Stomach (tissue), 19 donors: ENCODE measurements at places on chromosomes 7 and 10. TPM values are rescaled to one million over a fixed set of nuclear protein-coding genes. Genes with fewer than 3 reads are reported as not detected.

DNA sequence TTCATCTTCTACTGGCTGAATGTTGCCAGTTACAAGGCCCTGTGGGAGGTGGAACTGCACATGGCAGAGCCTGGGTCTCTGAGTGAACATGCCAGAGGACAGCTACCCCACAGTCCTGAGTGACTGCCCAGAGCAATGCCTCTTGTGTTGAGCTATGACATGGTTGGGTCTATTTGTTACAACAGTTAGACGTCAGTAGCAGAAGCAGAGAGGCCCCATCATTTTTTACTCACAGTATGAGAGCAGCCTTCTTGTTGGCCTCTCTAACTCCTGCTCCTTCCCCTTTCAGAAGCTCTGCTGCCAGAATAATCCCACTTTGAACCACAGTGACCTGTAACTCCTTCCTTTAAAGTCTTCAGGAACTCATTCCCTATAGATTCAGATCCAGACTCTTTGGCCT, 30.8 kb upstream of the NRP1 start:
- H3K27me3 ChIP-seq = no peaks in the 10 kb centered on the region
- DNase-seq = no peak
- no peak overlapping the region for H3K27ac ChIP-seq
- H3K4me1 ChIP-seq = no peaks in the 10 kb centered on the region
- no peak overlapping the region for H3K4me3 ChIP-seq
- no peaks in the 10 kb centered on the region for H3K36me3 ChIP-seq

GRCh38 chr10:77859200-77859864, 67.2 kb downstream of the DLG5 start:
- no peak for DNase-seq
- no peaks in the 10 kb centered on the region for H3K27me3 ChIP-seq
- H3K36me3 ChIP-seq = peaks cover 27% of the 10 kb centered on the region
- H3K27ac ChIP-seq = no peak overlapping the region

DNA sequence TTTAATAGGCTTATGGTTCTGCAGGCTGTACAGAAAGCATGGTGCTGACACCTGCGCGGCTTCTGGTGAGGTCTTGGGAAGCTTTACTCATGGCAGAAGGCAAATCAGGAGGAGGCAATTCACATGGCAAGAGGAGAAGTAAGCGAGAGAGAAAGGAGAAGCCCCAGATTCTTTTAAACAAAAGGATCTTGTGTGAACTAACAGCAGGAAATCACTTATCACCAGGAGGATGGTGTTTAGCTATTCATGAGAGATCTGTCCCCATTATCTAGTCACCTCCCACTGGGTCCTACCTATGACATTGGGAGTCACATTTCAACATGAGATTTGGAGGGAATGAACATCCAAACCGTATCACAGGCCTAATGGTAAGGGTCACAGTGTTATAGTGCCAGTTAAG, 678.0 kb upstream of the KCND2 start:
- H3K36me3 ChIP-seq = no peaks in the 10 kb centered on the region
- no peak for DNase-seq
- no peak overlapping the region for H3K4me3 ChIP-seq
- no peaks in the 10 kb centered on the region for H3K4me1 ChIP-seq
- H3K27me3 ChIP-seq = no peaks in the 10 kb centered on the region

Gene KNDC1
- 1.0 TPM for total RNA-seq

DNA sequence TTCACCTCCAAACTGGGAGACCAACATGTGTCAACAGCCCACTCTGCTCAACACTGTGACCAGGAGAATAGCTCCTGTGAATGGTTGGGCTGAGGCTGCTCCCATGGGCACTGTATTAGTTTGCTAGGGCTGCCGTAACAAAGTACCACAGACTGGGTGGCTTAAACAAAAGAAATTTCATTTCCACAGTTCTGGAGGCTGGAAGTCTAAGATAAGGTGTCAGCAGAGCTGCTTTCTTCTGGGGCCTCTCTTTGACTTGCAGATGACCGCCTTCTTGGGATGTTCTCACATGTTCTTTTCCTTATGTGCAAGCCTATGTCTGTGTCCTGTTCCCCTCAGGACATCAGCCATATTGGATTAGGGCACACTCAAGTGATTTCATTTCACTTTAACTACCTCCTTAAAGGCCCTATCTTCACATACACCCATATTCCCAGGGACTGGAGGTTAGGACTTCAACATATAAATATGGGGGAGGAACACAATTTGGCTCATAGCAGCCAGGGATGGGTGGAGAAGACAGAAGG, 90.3 kb downstream of the CPED1 start:
- DNase-seq = no peak
- H3K27me3 ChIP-seq = no peaks in the 10 kb centered on the region
- peaks cover 18% of the 10 kb centered on the region for H3K4me1 ChIP-seq
- no peak overlapping the region for H3K27ac ChIP-seq
- no peaks in the 10 kb centered on the region for H3K36me3 ChIP-seq

DNA sequence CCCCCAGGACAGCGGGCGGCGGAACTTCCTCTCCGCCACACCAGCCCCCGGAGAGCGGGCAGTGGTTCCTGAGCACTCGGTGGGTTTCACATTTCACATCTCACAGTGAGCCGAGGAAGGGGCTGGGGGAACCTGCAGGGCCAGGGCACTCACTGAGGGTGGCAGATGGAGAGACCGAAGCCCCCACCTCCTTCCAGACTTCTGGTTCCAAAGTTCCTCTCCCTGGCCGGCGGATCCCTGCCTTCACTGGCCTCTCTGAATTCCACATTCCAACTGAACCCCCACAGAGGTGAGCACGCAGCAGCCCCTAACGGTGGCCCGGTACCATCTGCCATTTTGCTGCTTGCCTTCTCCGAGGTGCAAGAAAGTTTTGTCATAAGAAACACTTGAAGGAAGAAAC, 461.0 kb downstream of the PTPRN2 start:
- no peak overlapping the region for H3K4me3 ChIP-seq
- no peak for DNase-seq
- no peaks in the 10 kb centered on the region for H3K27me3 ChIP-seq
- H3K27ac ChIP-seq = no peak overlapping the region
- H3K4me1 ChIP-seq = no peaks in the 10 kb centered on the region
- no peaks in the 10 kb centered on the region for H3K36me3 ChIP-seq

GRCh38 chr7:139758388-139758787, 19.4 kb downstream of the HIPK2 start:
- H3K4me1 ChIP-seq = peaks cover 83% of the 10 kb centered on the region
- H3K4me3 ChIP-seq = no peak overlapping the region
- no peaks in the 10 kb centered on the region for H3K27me3 ChIP-seq
- no peak for DNase-seq
- no peaks in the 10 kb centered on the region for H3K36me3 ChIP-seq
- no peak overlapping the region for H3K27ac ChIP-seq

DNA sequence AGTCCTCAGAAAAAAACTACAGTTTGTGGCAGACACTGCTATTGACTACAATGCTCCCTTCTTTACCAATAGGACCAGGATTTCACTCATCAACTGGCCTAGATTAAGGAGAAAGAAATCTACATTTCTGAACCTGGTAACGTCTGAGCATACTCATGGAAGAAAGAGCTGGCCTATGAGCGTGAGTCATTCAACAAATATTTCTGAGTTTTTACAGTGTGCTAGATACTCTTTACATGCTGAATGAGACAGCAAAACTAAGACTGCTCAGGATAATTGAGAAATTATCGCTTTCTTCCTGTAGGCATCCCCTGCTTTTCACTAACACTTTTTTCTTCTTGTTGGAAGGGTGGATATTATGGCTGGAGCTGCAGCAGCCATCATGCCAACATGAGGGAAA, 609.7 kb downstream of the TNS3 start:
- H3K27ac ChIP-seq = no peak overlapping the region
- H3K36me3 ChIP-seq = no peaks in the 10 kb centered on the region
- no peaks in the 10 kb centered on the region for H3K27me3 ChIP-seq
- no peak for DNase-seq
- H3K4me1 ChIP-seq = no peaks in the 10 kb centered on the region

GRCh38 chr7:39271402-39271801, 293.7 kb downstream of the POU6F2 start:
- H3K4me3 ChIP-seq = no peak overlapping the region
- H3K27ac ChIP-seq = no peak overlapping the region
- DNase-seq = peak; percentile 70
- no peaks in the 10 kb centered on the region for H3K4me1 ChIP-seq
- no peaks in the 10 kb centered on the region for H3K36me3 ChIP-seq

- no peaks in the 10 kb centered on the region for H3K27me3 ChIP-seq
- H3K4me3 ChIP-seq = peak overlapping the region; percentile 68
- H3K36me3 ChIP-seq = peaks cover 15% of the 10 kb centered on the region
These were observed 552 bp downstream of the SLC25A16 start for GRCh38 chr10:68526634-68527307.

- no peak overlapping the region for H3K4me3 ChIP-seq
- no peak for DNase-seq
- no peaks in the 10 kb centered on the region for H3K27me3 ChIP-seq
- H3K27ac ChIP-seq = no peak overlapping the region
- H3K4me1 ChIP-seq = no peaks in the 10 kb centered on the region
These were observed 444.2 kb upstream of the C7orf33 start for GRCh38 chr7:148146346-148146745.

GRCh38 chr10:70991140-70992124, 103.1 kb upstream of the PCBD1 start:
- no peak overlapping the region for H3K4me3 ChIP-seq
- peaks cover 7% of the 10 kb centered on the region for H3K27me3 ChIP-seq
- DNase-seq = no peak
- no peaks in the 10 kb centered on the region for H3K4me1 ChIP-seq
- no peak overlapping the region for H3K27ac ChIP-seq
- no peaks in the 10 kb centered on the region for H3K36me3 ChIP-seq

Gene PIK3CG
- 1.7 TPM for total RNA-seq

Gene ATP5F1C
- total RNA-seq = 199 TPM

- no peak for DNase-seq
- no peaks in the 10 kb centered on the region for H3K27me3 ChIP-seq
- H3K4me1 ChIP-seq = peaks cover 18% of the 10 kb centered on the region
These were observed 6.9 kb downstream of the LRMDA start for GRCh38 chr10:75438275-75438674.

Gene ZSCAN25
- total RNA-seq = 10.7 TPM

Gene SYT15B
- 0.73 TPM for total RNA-seq

Gene AKR1D1
- not detected for total RNA-seq

GRCh38 chr7:46432708-46433107, 511.6 kb upstream of the IGFBP3 start:
- no peaks in the 10 kb centered on the region for H3K4me1 ChIP-seq
- no peak for DNase-seq
- H3K4me3 ChIP-seq = no peak overlapping the region
- no peaks in the 10 kb centered on the region for H3K36me3 ChIP-seq
- no peaks in the 10 kb centered on the region for H3K27me3 ChIP-seq
- H3K27ac ChIP-seq = no peak overlapping the region

GRCh38 chr10:71161425-71161824, 50.9 kb upstream of the UNC5B start:
- H3K4me3 ChIP-seq = no peak overlapping the region
- no peaks in the 10 kb centered on the region for H3K36me3 ChIP-seq
- peak; percentile 7 for DNase-seq
- H3K4me1 ChIP-seq = no peaks in the 10 kb centered on the region

Gene SMKR1
- total RNA-seq = not detected

DNA sequence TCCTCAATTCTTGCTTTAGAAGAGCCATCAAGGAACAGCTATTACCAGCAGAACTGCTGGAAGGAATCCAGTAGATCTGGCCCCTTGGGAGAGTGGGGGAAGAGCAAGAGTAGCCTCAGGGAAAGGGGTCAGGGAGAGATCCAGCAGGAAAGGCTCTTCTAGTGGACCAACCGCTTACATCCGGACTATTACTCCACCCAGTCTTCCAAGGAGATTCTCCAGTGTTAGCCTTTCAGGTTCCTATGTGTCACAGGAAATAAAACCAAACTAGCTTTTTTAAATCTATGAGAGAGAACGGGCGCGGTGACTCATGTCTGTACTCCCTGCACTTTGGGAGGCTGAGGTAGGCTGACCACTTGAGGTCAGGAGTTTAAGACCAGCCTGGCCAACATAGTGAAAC, 34.3 kb downstream of the TET1 start:
- DNase-seq = no peak
- no peaks in the 10 kb centered on the region for H3K36me3 ChIP-seq
- H3K4me3 ChIP-seq = no peak overlapping the region
- no peaks in the 10 kb centered on the region for H3K27me3 ChIP-seq
- peaks cover 5% of the 10 kb centered on the region for H3K4me1 ChIP-seq
- H3K27ac ChIP-seq = no peak overlapping the region

DNA sequence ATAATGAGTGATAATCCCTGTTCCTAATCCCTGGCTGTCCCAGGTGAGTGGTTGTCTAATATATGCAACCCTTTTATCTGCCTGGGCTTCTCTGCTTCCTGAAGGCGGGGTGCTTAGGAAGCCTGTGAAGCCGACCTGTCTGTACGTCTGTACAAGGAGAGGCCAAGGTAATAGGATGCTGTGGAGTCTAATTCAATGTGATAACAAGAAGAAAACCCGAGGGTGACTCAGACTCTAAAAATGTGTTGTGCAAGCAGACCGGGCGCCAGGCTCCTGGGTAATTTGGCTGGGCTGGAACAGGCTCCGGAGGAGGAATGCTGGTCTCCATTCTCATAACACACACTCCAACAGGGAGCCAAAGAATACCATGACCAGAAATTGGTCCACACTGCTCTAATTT, 43.6 kb downstream of the THNSL1 start:
- peak overlapping the region; percentile 88 for H3K27ac ChIP-seq
- H3K4me1 ChIP-seq = no peaks in the 10 kb centered on the region
- no peaks in the 10 kb centered on the region for H3K36me3 ChIP-seq
- H3K27me3 ChIP-seq = no peaks in the 10 kb centered on the region
- no peak overlapping the region for H3K4me3 ChIP-seq

DNA sequence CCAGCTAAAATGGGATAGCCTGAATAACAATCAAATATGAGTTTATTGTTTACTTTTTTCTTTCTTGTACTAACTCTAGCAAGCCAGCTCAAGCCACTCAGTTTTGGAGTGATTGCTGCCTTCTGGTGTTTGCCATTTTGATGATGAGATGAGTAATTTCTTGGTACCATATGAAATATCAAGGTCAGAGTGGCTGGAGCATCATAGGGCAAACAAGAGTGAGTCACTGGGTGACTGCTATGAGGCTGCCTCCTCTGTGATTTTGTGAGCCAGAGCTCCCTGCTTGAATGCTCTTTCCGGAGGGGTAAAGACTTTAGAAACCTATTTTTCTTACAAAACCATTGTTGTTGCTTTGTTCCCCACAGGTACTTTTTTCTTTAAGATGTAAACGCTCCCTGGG, 295.6 kb downstream of the PRKG1 start:
- H3K4me3 ChIP-seq = no peak overlapping the region
- H3K36me3 ChIP-seq = no peaks in the 10 kb centered on the region
- no peak for DNase-seq
- no peak overlapping the region for H3K27ac ChIP-seq
- no peaks in the 10 kb centered on the region for H3K27me3 ChIP-seq
